ENCODE measurements at places on chromosomes 7 and 10.

- peak; percentile 23 for DNase-seq
Measured at GRCh38 chr10:13439313-13440184, 89.3 kb downstream of the BEND7 start.

- no peak for DNase-seq
Measured at GRCh38 chr7:147813316-147813715, 777.2 kb upstream of the C7orf33 start.

GRCh38 chr10:114553436-114553835 lies 104.6 kb downstream of the ABLIM1 start:
- no peak for DNase-seq

DNA sequence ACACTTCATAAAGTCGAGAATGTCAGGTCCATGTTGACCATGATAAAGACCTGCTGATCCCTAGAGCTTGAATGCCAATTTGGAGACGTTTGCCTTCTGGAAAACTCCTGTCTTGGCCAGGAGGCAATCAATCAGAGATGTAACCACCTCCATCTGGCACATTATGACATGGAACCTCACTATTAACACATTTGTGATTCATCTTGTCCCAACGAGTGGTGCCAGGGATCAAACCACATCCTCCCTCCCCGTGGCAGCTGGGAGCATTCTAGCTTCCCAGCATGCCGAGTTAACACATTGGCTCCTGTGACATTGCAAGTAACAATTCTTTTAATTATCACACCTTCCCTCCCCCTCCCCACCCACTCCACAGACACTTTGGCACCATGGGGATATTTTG lies 84.0 kb upstream of the PPP1R17 start:
- no peak for DNase-seq

- DNase-seq: peak; percentile 28
Measured at GRCh38 chr7:92246360-92247101, 757 bp downstream of the ANKIB1 start.

DNA sequence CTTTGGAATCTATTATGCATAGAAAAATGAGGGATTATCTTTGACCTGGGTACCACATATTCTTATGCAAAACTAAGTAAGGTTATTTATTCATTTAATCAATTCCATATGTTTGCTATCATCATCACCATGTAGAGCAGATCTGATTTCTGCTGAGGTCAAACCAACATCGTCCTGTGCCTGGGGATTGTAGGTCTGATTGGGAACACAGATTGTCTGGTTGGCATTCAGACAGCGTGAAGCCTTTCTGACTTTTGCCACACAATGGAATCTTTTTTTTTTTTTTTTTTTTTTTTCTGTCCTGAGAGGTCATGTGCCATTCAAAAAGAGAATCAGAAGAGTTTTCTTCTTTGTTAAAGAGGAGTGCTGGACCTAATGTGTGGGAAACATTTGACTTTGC lies 142.9 kb downstream of the RAB11FIP2 start:
- no peak for DNase-seq

GRCh38 chr10:45419676-45420025 lies 45.6 kb downstream of the ALOX5 start:
- DNase-seq: no peak

DNA sequence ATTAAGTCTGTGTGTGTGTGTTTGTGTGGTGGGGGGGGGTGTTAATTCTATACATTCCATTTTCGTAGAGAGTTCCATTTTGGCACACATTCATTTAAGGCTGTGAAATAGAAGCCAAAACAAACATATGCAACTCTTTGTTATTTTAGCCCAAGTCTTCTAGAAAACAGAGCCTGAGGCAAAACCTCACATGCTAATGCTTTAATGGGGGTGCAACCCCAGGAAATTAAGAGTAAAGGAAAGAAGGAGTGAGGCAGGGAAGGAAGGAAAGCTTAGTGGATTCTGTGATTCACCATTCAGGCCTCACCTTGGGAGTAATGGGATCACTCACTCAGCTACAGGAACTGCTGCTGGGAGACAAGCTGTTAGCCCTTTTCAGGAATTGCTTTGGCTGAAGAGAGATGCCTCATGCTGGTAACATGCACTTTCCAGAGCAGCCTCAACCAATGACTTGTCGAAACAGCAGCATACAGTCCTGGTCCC lies 73.0 kb upstream of the CTTNBP2 start:
- no peak for DNase-seq

GRCh38 chr7:105199386-105199785 lies 185.4 kb downstream of the KMT2E start:
- no peak for DNase-seq

GRCh38 chr7:4814433-4814832 lies 39.0 kb downstream of the AP5Z1 start:
- no peak for DNase-seq

GRCh38 chr10:76632767-76633051 lies 1004.9 kb downstream of the KCNMA1 start:
- peak; percentile 35 for DNase-seq

DNA sequence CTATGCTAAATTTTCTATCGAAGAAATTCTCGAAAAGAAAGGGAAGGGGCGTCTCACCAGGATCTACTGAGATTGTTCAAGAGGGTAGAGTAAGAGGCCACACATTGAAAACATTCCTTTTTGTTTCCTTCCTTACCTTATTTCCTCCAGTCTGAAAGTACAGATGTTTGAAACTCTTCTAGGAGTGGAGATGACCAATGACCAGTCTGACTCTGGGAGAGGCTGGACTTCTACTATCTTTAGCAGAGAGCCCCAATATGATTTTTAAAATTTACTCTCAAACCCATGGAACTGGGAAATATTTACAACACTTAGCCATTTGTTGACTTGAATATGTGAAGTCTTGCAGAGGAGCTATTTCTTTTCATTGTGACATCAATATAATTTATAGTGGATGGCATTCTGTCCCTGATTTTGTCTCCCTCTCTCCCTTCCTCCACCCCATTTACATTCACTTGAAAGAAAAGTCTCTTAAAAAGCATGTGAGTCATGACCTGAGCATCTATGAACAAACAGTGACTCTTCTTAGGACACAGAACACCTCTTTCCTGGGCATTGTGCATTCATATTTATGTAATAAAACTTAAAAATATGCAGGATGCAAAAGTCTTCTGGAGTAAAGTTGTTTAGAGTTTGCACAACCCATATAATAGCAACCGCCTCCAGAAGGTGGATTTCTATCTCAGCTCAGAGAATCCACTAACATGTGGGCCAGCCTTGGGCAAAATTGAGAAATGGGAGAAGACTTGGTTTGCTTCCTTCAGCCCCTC lies 31.2 kb upstream of the BMPER start:
- no peak for DNase-seq

- DNase-seq: no peak
Measured at GRCh38 chr10:12934777-12935176, 66.7 kb downstream of the CCDC3 start.

DNA sequence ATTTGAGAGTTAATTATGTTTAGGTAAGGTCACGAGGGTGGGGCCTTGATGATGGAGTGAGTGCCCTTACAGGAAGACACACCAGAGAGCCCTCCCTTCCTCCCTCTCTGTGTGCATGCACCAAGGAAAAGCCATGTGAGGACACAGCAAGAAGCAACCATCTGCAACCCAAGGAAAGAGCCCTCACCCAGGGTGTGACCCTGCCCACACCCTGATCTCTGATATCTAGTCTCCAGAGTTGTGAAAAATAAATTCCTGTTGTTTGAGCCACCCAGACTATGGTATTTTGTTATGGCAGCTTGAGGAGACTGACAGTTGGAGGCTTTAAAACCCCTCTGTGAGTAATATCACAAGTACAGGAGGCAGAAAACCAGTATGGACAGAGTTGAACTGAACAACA lies 15.0 kb upstream of the MCM10 start:
- DNase-seq: no peak

GRCh38 chr10:89664203-89664602 lies 19.2 kb upstream of the PANK1 start:
- no peak for DNase-seq

DNA sequence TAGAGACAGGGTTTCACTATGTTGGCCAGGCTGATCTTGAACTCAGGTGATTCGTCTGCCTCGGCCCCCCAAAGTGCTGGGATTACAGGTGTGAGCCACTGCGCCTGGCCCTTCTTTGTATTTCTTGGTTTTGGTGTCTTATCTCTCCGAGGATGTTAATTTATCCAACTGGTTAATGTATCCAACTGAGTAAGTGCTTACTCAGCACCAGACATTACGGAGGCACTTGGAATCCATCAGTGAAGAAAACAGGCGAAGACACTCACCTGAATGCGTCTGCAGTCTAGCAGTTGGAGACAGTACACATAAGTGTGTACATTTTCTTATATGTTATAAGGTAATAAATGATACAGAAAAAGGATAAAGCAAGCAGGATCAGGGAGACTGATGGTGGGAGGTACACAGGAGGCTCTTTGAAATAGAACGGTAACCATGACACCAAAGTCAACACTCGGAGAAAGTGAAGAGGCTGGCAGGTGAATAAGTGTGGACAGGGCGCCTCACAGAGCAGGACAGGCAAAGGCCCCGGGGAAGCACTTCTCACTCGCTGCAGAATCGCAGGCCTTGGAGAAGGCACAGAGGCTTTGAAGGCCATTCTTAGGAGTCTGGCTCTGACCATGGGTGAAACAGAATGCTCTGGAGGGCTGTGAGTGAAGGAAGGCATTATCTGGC lies 73.1 kb downstream of the LANCL2 start:
- no peak for DNase-seq

GRCh38 chr7:121366852-121367431 lies 29.2 kb downstream of the FAM3C start:
- DNase-seq: peak; percentile 45

- DNase-seq: no peak
Measured at GRCh38 chr7:102832674-102833073, 80.1 kb upstream of the LRRC17 start.

- DNase-seq: no peak
Measured at GRCh38 chr10:97647556-97647955, 7.1 kb downstream of the PI4K2A start.

- DNase-seq: peak; percentile 57
Measured at GRCh38 chr7:100694098-100694745, at the start of gene GIGYF1. Gene GIGYF1, minus strand, starts transcription at chr7:100694250. Its CDS starts 6,012 bp downstream, at chr7:100688238.

DNA sequence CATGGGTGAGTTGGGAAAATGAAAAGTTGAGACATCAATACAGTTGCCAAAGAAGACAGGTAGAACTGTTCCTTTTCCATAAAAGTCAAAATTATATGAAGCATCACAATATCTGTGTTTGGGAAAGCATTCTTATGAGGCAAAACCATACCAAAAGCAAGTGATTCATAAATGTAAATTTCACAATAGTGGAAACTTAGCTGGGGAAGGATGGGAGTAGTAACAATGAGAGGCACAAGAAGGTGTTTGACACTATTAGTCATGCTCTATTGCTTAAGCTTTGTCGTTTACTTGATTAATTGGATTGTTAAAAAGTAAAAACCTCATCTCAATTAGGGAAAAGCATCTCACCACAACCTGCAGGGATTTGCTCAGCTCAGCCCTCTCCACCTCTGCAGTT lies 240.2 kb downstream of the C7orf25 start:
- no peak for DNase-seq

GRCh38 chr7:150586068-150586784 lies 19.0 kb downstream of the GIMAP4 start:
- DNase-seq: no peak

- peak; percentile 35 for DNase-seq
Measured at GRCh38 chr10:27446091-27446918, 57.8 kb upstream of the RAB18 start.

DNA sequence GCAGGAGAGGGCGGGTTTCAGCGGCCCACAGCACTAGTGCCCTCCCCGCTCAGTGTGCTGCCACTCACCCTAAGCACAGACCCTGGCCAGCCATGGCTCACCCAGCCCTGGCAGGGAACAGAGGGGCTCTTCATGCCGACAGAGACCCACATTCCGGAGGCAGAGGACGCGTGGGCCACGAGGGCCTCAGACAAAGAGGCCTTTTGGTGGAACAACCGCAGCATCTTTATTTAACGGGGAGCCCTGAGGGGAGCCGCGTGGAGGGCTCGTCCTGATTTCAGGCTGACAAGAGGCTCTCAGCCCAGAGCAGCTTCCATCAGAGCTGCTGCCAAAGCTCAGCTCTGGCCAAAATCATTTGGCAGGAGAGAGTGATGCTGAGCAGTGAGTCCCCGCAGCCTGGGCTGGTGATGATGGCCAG lies 127.8 kb downstream of the SH3PXD2A start:
- no peak for DNase-seq

GRCh38 chr7:93941945-93942344 lies 20.4 kb downstream of the GNG11 start:
- DNase-seq: no peak

- no peak for DNase-seq
Measured at GRCh38 chr10:127132451-127132850, 63.9 kb downstream of the INSYN2A start.

DNA sequence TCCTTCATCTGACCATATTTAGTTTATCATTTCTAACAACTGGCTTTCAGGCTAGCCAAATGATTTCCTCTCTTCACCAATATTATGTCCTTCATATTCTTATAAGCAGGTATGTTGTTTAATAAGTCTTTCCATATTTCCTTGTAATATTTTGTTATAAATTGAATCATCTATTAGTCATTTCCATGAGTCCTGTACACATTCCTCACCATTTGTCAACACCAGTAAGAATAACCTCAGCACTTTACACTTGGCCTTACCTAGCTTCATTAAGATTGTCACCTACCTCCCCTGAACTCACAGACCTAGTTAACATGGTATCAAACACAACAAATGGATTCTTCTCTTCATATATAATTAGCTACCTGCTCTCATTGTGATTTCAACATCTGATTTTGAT lies 282.3 kb downstream of the SEMA3D start:
- no peak for DNase-seq

DNA sequence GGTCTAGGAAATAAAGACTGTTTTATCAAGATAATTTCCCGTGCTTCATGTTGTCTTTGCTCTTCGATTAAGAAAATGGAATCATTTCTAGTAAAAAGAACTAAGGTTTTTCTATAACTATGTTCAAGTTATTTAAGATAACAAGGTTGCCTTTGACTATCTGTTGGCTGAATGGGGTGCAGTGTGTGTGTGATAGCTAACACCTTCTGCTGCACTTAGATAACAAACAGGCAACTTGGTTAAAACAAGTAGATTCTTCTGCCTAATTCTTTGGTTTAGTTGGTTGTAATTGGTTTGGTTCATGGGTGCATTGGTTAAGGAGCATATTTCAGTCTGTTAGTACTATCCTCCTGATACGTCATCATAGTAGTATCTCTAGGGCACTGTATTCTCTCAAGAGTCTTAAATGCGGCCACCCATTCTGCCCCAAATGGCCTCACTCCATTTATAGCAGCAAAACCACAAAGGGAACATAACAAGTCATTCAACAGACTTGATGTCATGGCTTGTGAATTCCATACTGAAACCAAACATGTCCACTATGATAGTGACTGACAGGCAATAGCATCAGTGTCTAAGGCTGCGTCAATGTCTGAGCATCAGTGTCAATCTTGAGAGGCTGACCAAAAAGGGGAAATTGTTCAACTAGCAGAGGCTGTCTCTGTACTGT lies 55.7 kb downstream of the CCDC3 start:
- peak; percentile 20 for DNase-seq

GRCh38 chr10:119378737-119379067 lies 163.8 kb downstream of the RGS10 start:
- DNase-seq: no peak

Measured in MM.1S (cell line).